GM13977 (cell line): ENCODE measurements at places on chromosomes 12 and 14.

GRCh38 chr14:75811136-75811829, 150.2 kb downstream of the TTLL5 start:
- DNase-seq, result no peak

- no peak for DNase-seq
Measured at GRCh38 chr14:30500222-30500621, 58.7 kb upstream of the G2E3 start.

GRCh38 chr14:87161502-87161901, 831.5 kb downstream of the GALC start:
- no peak for DNase-seq

DNA sequence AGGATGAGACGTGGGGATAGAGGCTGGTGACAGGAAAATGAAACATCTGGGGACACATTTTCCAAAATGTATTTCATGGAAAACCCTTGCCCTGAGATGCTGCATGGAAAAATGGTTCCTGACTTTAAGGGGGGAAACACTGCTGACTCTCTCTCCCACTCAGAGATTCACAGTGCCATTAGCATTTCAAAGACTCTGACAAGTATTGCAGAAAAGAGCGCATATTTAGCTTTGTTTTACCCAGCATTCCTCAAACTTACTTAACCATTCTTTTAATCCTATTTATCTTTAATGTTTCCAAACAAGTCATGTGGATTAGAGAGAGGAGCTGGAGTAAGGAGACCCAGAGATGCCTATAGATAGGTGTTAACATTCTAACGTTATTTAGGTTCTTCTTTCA, 141.8 kb upstream of the DYRK2 start:
- no peak for DNase-seq

DNA sequence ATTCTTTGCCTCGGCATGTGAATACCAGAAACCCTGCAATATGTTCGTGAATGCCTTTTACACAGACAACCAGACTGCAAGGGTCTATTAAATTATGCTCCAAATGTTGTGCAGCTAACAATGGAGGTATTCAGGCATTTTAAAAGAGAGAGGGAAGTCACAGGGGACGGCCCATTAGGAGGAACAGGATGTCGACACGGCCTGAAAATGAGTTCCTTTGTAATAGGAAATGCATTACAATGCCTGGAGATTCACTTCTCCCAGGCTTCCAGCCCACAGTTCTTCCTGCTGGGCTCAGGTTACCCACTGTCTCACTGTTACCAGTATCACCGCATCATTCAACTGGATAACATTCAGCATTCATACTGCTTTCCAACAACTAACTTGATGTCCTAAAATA, 2.5 kb downstream of the DUSP6 start:
- no peak for DNase-seq

DNA sequence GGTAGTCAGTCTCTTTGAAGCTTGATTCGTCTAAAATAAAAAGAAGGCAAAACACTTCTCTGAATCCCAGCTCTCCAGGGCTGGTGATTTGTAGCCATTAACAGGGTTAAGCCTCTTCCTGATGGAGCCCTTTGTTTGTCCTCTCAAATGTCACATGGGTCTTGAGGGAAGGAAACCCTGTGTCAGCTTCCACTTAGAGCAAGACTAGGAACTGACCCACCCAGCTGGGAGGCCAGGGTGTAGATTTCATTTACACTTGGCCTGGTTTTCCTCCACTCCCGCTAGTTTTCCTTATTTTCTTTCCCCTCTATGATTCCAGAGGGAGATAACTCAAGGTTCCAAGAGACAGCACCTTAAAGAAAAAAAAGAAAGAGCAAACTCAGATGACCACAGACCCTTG, 230.5 kb upstream of the EGLN3 start:
- DNase-seq, result no peak
